ENCODE measurements at places on chromosomes 6 and 20.

DNA sequence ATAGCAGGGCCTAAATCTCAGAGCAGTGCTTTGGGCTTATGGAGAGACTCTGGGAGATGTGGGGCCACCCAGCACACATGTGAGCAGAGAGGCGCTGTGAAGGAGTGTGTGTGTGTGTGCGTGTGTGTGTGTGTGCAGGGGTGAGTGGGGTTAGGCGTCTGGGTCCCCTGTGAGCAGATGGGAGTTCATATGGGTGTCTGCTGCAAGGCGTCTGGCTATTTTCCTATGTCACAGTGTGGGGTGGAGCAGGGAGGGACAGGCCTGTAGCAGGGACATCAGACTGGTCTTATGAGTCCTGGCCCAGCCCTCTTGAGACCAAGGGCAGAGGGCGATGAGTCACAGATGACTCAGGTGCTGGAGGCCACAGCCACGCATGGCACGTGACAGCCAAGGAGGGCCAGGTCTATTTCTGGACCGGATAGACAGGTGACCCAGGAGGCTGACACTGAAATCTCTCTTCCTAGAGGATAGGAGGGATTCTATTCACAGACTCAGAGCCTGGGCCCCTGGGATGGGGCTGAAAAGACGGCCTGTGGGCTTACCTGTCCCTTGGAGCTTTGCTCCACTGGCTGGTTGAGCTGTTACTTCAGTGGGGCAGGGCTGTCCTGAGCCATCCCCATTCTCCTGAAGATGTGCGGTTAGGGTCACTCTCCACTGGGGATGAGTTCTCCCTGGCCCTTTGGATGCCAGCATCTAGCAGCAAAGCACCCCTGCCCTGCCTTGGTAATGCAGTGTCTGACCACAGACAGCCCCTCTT, 28.9 kb downstream of the VEGFA start:
- DNase-seq = no peak

GRCh38 chr20:37390503-37390890, 44.6 kb downstream of the SRC start:
- DNase-seq = no peak

- no peak for DNase-seq
Measured at GRCh38 chr6:152625213-152625612, 11.9 kb downstream of the SYNE1 start.

GRCh38 chr6:97864826-97865225, 581.8 kb upstream of the MMS22L start:
- no peak for DNase-seq

All from endodermal cell (in vitro differentiated cells).